ENCODE measurements at places on chromosomes 3 and 15.

DNA sequence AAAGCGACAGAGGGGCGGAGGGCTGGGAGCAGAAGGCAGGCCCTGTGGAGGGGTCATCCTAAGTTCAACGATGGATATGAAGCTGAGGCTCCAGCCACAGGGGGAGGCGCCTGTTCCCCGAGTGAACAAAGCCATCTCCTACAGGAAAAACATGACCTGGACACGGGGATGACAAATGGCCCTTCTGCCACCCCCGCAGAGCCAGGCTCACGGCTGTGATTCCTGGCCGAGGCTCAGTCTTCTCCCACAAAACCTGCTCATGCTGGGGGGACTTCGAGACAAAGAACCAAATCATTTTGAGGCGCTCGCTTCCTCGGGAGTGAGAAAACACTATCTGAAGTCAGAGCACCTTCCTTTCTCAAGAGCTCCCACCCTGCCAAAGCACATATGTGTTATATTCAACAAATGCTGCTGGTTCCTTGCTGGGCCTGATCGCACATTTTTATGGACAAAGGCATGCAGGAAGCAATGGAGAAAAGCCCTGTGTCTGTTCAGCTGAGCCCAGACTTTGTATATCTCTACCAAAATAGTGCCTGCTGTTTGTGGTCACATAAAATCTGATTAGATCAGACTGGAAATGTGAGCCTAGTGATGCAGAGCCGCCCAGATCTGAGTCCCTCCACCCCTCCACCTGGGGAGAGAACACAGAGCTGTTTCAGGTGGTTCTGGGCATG is 5.6 kb downstream of the RBP1 start:
- DNase-seq: no peak

DNA sequence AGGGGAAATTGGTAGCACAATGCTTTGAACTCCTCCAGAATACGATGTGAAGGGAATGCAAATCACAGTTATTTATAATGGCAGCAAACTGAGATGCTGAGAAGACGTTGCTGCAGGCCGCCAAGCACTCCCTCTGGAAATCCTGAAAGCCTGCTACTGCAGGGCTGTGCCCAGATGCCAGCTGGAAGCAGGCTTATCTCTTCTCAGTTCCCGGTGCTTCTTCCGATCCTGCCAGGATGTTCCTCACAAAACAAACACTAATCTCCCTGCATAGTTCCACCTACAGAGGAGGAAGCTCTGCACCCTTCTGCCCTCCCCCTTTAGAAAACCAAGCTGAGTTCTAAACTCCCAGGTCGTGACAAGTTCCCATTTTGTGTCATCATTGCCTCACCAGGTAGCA is 201.7 kb upstream of the BCL6 start:
- DNase-seq: no peak

DNA sequence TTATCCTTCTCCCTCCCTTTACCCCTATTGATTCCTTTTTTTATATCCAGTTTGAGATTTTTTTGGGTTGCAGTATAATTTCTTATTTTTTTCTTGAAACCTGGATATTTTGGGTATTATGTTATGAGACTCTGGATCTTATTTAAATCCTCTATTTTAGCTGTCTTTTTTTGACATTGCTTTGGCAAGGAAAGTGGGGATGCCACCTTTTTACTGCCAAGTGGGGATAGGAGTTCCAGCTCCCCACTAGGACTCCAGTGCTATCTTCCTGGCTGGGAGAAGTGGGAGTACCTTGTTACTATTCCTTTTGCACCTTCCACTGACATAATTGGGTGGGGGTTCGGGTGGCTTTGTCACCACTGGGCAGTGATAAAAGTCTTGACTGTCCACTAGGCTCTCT is 87.9 kb downstream of the SATB1 start:
- no peak for DNase-seq

GRCh38 chr15:74221399-74222239 is 14.5 kb upstream of the CCDC33 start:
- no peak for DNase-seq

DNA sequence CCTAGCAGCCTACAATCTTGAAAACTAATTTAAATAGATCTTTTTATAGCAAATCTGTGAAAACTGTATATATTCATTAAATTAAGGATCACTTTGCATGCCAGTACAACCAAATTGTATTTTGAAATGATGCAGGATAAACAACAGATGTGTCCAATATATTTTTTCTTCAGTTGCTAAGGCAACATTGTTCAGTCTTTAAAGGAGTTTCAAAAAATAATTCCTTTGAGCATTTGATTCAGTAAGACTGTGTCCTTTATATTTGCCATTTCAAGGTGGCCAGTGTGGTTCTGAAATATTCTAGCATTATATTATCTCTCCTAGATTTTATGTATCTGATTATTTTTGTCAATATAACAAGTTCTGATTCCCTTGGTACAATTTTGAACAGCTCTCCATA is 254.7 kb downstream of the PLOD2 start:
- no peak for DNase-seq

DNA sequence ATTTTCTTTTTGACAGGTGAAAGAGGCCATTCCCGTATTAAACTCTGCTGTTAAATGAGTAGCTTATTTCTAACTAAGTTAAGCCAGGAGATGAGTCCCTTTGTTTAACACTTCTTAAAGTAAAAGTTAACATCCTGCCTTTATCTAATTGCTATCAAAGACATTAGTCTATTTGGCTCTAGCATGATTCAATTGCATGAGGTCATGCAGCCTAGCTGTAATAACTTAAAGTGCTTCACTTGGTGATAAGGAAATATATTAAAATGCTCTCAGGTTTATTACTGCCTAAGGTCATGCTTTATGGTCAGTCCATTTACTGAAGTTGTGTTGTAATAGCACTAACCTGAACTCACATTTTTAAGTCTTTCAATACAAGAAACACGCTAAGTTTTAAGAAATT is 82.3 kb upstream of the MLF1 start:
- no peak for DNase-seq

DNA sequence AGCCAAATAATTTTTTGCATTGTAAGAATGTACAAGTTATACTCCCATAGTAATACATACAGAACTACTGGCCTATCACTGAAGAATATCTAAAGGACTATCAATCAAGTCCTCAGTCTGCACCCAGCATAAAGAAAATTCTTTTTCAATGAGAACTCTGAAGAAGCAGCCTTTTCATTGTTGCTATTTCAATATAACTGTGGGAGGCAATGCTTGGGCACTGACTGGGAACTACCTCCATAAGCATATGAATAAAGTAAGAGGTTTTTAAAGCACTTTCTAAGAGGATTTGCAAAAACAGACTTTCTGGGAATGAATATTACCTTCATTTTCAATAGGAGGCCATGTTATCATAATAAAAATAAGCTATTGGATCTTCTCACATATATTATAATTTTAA is 24.6 kb upstream of the NECTIN3 start:
- DNase-seq: no peak

- DNase-seq: no peak
These were observed 4.2 kb downstream of the HHATL start for GRCh38 chr3:42698216-42698910.

- DNase-seq: no peak
These were observed 49.3 kb upstream of the SCN5A start for GRCh38 chr3:38698760-38699159.

DNA sequence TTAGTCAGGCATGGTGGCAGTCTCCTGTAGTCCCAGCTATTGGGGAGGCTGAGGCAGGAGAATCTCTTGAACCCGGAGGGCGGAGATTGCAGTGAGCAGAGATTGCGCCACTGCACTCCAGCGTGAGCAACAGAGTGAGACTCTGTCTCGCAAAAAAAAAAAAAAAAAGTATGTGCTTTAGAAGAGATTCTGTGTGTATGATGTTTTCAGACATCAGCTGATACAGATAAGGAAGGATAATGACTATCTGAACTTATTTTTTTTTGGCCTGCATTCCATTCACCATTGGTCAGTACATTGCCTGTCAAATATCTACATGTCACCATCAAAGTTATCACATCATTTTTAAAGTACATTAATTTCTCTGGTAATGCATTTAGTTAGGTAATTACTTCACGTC is 17.4 kb downstream of the C3orf38 start:
- no peak for DNase-seq

DNA sequence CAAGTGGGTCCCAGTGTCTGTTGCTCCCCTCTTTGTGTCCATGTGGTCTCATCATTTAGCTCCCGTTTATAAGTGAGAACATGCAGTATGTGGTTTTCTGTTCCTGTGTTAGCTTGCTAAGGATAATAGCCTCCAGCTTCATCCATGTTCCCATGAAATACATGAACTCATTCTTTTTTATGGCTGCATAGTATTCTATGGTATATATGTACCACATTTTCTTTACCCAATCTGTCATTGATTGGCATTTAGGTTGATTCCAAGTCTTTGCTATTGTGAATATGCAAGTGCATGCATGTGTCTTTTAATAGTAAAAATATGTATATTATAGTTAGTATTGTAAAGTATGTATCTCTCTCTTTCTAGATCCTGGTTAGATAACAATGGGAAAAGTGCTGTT is 53.9 kb downstream of the TCAIM start:
- no peak for DNase-seq

DNA sequence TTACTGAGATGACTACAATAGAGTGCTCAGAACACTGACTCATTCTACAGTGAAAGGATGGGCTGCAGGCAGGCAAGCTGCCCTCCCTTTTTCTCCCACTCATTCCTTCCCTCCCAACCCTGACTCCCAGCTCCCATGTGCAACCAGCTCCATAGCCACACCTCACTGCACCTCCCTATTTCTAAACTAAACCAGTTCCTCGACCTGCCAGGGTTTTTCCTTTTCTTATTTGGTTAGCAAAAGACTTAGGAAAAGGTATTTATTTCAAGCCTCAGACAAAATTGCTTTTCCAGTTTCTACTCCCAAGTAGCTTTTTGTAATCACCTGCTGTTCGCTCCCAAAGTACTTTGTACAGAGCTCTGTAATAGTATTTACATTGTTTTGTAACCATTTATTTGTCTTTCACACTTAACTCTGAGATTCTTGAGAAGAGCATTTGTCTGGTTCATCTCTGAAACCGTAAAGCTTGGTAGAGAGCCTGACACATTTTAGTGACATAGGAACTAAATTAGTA is 2.2 kb downstream of the AADAC start:
- DNase-seq: no peak

- no peak for DNase-seq
These were observed 130.0 kb upstream of the KCNMB2 start for GRCh38 chr3:178406206-178406605.

GRCh38 chr3:146702237-146702636 is 97.1 kb upstream of the PLSCR5 start:
- no peak for DNase-seq

DNA sequence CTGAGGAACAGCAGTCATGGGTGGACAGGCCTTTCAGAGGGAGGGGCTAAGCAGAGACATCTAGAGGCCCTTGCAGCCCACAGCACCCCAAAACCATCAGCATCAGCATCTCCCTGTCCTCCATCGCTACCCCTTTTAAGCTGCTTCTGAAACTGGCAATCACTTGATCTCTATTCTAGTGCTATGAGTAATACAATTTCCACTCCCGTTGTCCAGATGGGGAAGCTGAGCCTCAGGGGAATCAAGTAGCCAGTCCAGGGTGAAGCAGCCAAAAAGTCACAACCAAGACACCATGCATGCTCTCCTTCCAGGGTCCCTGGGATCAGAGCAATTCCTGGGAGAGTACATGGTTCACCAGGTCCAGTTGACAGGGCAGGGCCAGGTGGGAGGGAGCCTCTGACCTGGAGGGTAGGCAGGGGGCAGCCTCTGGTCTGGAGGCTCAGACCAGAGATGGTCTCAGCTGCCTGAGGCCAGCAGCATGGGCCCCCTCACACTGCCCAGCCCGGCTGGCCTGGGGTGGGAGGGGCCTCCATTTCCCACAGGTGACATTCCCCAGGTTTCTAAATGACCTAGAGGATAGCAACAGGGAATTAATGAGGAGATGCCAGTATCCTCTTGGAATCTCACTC is 30.0 kb downstream of the KLHL25 start:
- DNase-seq: no peak

DNA sequence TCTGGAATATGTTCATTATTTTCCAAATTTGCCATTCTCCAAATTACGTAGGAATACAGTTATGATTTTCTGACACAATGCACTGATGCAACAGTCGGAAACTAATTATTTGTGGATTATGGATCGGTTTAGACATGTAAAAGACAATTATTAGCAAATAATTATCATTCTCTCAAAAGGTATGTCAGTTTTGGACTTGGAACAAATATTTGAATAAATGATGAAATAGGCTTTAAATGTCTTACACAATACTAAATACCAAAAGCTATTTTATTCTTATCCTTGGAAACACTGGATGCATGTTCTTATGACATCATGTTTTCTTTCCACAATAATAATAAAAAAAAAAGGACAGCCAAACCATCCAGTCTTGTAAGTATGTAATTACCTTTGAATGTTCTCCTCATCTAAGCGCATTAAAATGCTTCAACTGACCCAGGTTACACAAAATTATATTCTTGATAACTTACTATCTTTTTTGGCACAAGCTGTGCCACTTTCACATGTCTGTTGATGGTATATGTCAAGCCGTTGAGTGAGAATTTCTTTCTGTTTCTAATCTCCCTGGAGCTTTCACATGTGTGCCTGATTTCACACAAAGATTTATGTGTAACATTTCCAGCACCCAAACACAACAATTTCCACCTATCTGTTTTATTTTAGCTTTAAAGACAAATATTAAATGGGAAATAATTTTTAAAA is 238.5 kb upstream of the ZNF385D start:
- DNase-seq: no peak

- DNase-seq: no peak
These were observed 333.9 kb downstream of the PTPRG start for GRCh38 chr3:61894988-61895935.

GRCh38 chr3:168424059-168424734 is 328.5 kb upstream of the GOLIM4 start:
- DNase-seq: no peak

DNA sequence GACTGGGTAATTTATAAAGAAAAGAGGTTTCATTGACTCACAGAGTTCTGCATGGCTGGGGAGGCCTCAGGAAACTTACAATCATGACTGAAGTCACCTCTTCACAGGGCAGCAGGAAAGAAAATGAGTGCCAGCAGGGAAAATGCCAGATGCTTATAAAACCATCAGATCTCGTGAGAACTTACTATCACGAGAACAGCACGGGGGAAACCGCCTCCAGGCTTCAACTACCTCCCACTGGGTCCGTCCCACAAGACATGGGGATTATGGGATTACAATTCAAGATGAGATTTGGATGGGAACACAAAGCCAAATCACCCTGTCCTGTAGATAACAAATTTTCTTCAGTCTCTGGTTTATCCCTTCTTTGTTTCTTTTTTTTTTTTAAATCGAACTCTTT is 31.0 kb upstream of the AVEN start:
- DNase-seq: no peak

Data from stimulated activated CD8-positive, alpha-beta memory T cell treated with anti-CD3 and anti-CD28 coated beads, Interleukin-4, amount 100 ng/mL, for 1 hour (primary cell).